HL-60 (cell line): ENCODE measurements at places on chromosomes 7 and 10.

- DNase-seq: no peak
Measured at GRCh38 chr10:110059925-110060324, 52.1 kb downstream of the ADD3 start.

GRCh38 chr10:132554991-132555647 is 17.5 kb downstream of the INPP5A start:
- peak; percentile 57 for DNase-seq

GRCh38 chr7:37516664-37517063 is 68.0 kb upstream of the ELMO1 start:
- DNase-seq: no peak

GRCh38 chr7:91230100-91230499 is 34.1 kb upstream of the FZD1 start:
- no peak for DNase-seq

DNA sequence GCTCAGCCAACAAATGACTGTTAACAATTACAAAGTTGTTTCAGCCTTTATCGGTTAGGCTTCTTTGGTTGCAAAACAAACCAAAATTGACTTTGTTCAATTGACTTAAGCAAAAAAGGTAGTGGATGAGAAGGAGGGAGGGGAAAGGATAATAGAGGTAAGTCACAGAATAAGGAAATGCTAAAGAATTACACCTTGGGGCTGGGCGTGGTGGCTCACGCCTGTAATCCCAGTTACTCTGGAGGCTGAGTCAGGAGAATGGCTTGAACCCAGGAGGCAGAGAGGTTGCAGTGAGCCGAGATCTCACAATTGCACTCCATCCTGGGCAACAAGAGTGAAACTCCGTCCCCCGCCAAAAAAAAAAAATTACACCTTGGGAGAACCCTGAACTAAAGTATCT is 41.4 kb downstream of the AHCYL2 start:
- DNase-seq: no peak

DNA sequence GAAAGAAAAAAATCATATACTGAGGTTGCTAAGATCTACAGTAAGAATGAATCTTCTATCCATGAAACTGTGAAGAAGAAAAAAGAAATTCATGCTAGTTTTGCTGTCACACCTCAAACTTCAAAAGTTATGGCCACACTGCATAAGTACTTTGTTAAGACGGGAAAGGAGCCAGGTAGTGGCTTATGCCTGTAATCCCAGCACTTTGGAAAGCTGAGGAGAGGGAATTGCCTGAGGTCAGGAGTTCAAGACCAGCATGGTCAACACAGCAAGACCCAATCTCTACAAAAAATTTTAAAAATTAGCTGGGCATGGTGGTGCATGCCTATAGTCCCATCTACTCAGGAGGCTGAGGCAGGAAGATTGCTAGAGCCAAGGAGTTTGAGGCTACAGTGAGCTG is 22.1 kb downstream of the CCDC186 start:
- no peak for DNase-seq

DNA sequence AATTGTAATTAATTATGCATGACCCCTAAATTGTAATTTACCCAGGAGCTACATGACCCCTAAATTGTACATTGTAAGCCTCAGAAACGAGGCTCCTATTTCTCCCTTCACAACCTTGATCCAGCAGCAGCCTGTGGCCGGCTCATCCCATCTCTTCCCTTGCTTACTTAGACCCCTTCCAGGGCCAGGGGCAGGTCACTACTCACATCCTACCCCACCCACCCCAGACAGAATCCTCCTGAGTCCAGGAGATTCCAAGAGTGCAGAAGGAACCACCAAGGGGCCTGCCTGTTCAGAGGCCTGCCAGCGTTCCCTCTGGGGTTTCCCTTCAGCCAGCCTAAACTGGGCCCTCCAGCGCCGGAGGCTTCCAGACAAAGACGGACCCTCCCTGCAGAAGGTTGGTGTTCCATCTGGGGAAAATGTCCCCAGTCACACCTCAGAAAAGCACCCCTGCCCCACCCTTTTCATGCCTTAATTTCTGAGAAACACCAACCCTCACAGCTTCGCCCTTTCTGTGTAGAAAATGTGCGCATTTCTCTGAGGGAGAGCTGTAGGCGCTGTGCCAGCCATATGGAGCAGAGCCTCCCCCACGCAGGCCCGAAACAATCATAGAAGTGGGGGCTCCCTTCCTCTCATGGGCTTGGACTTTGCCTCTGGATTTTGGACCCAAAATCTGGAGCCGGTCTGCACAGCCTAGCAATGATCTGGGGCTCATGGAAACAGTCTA is 19.2 kb downstream of the LEP start:
- DNase-seq: no peak

DNA sequence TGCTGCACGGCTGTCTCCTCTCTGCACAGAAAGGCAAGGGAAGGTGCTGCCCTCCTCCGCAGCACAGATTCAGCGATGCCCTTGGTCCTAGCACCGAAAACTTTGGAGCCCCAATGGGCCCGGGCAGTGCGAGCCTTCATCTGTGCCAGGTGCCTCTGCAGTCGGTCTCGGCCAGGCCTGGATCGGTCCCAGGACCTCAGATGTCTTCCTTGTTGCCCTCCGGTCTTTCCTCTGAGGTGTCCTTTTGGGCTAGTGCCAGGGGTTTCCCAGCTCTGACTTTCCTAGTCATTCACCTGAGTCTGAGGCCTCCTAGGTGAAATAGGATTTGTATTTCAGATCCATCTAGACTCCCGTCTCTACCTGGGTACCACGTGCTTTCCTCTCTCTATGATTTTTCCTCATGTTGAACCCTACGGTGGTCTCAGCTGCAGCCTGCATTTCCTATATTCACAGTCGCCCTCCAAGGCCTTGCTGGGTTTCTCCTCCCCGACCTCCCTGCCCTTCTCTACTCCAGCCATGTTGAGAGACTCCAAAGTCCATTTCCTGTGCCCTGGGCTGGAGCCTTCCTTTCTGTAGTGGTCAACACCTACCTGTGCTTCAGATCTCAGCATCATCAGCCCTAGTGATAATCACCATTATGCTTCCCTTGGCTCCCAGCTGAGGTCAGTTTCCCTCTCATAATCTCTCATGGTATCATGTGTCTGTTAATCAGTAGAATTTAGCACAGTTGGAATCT is 92.0 kb upstream of the PRSS58 start:
- DNase-seq: no peak
